ENCODE measurements at places on chromosomes 2 and 18. TPM values are rescaled to one million over a fixed set of nuclear protein-coding genes. Genes with fewer than 3 reads are reported as not detected.

GPBAR1 gene
- not detected for total RNA-seq

NEU4 gene
- total RNA-seq: not detected

CPO gene
- total RNA-seq: not detected

DSC3 gene
- total RNA-seq: not detected

PDE11A gene
- total RNA-seq: 0.86 TPM

BUB1 gene
- total RNA-seq: 16.3 TPM

RGPD4 gene
- not detected for total RNA-seq

DNA sequence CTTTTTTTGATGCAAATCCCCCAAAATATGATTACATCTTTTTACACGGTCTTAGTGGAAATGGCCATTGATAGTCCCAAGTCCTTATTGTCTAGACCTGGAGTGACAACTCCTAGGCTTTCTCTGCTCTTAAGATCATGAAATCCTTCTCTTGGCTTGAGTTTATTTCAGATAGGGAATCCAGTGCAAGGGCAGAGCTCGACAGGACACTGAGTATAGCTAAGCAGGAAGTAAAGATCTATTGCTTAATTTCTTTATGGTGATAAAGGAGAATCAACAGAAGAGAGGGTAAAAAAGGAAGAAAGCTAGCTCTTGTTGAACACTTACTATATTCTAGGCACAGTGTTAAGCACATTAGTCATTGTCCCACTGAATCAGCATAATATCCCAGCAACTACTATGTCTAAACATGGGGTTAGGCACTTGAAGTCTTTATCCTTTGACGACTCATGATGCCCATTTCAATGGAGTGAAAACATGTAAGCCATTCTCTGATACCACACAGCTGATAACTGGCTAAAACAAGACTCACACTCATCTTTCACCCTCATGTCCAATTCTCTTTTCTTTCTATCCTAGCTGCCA is 74.1 kb upstream of the LRATD1 start:
- no peak for DNase-seq
- no peaks in the 10 kb centered on the region for H3K36me3 ChIP-seq
- H3K4me1 ChIP-seq: no peaks in the 10 kb centered on the region
- no peaks in the 10 kb centered on the region for H3K27me3 ChIP-seq

DNA sequence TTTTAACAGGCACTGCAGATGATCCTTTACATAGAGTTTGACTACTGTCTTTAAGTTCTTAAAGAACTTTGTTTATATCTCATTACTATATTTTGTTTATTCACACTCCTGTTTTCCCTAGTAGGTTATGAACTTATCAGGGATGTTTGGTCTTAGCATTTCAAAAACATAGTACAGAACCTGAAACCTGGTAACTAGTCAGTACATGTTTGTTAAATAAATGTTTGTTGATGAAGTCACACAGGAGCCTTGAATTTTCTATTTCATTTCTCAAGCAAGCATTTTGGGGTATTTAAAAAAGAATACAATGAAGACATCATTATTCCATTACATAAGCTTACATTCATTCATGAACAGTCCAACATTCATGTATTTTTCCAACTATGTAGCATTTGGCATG is 280.3 kb upstream of the ZSWIM2 start:
- H3K4me3 ChIP-seq: no peak overlapping the region
- no peak for DNase-seq

- H3K36me3 ChIP-seq: peaks cover 7% of the 10 kb centered on the region
- H3K4me3 ChIP-seq: no peak overlapping the region
- peak overlapping the region; percentile 12 for H3K27ac ChIP-seq
- peak; percentile 75 for DNase-seq
Observed at GRCh38 chr2:200662727-200663126, 76.9 kb downstream of the AOX1 start.

- H3K27ac ChIP-seq: no peak overlapping the region
- H3K4me1 ChIP-seq: no peaks in the 10 kb centered on the region
- DNase-seq: peak; percentile 89
Observed at GRCh38 chr2:667332-667999, 9.7 kb downstream of the TMEM18 start.

- DNase-seq: no peak
- H3K27me3 ChIP-seq: no peaks in the 10 kb centered on the region
- H3K36me3 ChIP-seq: no peaks in the 10 kb centered on the region
- H3K4me3 ChIP-seq: no peak overlapping the region
- H3K4me1 ChIP-seq: no peaks in the 10 kb centered on the region
Observed at GRCh38 chr18:47798366-47798765, 132.1 kb downstream of the SMAD2 start.

DNA sequence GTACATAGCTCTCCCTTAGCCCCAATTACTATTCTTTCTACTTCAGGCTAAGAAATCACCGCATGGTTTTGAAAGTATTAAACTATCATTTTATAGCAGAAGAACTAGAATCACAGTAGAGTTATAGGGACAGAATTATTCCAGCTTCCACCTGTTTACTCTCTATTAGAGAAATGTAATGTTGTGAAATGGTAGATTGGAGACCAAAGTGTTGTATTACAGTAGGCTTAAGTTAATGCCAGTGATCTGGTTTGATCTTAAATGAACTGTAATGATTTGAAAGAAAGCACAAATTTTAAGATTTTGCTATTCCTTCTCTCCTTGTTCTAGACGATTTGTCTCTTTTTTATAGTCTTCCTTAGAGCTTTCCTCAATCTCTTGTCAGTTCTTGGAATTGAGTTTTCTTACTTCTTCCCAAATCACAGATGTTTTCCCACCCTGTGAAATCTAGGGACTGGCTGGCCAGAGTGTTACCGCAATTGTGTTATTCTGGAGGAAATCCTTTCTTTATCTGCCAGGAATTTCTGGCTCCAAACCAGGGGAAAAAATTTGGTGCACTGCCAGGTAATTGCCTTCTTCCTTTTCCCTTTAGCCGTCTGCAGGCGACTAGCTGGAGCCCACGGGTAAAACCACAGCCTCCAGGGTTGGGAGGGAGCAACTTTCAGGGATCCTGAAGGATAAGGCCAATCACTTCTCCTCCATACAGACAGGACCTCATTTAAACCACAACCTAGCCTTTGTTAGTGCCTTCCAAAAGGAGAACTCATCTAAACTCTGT is 51.7 kb downstream of the NOP58 start:
- DNase-seq: peak; percentile 67
- H3K4me1 ChIP-seq: peaks cover 15% of the 10 kb centered on the region
- H3K4me3 ChIP-seq: no peak overlapping the region
- H3K27me3 ChIP-seq: no peaks in the 10 kb centered on the region

DNA sequence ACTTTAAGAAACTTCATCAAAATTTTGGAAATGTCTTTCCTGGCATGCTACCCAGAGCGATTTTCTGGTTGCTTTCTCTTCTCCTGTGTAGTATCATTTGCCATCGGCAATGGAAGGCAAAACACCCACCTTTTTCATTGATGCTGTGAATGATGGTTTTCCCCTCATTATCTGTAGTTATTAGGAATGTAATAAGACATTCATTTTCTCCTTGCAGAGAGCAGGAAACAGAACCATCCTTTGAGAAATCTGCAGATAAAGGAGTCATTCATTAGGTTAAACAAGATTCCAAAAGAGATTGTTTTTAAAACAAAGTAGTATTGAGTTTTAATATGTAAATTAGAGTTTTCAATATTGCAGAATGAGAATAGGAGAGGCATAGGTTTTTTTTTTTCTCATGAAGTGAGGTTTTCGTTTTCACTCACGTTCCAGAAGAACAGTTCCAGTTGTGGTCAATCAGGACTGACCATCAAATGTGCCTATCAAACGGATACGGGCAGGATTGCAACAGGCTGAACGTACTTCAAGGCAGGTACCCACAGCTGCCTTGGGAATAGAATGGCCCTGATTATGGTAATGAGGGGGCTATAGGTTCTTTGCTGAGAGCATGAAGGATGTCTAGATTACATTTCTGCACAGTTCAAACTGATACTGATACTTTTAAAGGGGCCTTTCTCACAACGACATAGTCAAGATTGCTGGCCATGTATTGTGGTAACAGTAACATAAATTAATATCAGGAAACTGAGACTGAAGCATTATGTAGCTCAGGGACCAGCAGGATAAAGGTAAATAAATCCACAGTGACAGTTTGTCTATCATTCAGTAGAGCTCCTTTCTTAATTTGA is 49.8 kb upstream of the PLA2R1 start:
- H3K4me3 ChIP-seq: no peak overlapping the region
- H3K36me3 ChIP-seq: no peaks in the 10 kb centered on the region
- no peaks in the 10 kb centered on the region for H3K27me3 ChIP-seq
- H3K27ac ChIP-seq: no peak overlapping the region
- peaks cover 5% of the 10 kb centered on the region for H3K4me1 ChIP-seq

GRCh38 chr2:216540920-216541319 is 42.3 kb downstream of the RPL37A start:
- no peak for DNase-seq
- H3K36me3 ChIP-seq: no peaks in the 10 kb centered on the region
- no peak overlapping the region for H3K4me3 ChIP-seq
- no peaks in the 10 kb centered on the region for H3K27me3 ChIP-seq

- no peak overlapping the region for H3K27ac ChIP-seq
- H3K4me3 ChIP-seq: no peak overlapping the region
- no peaks in the 10 kb centered on the region for H3K4me1 ChIP-seq
- H3K27me3 ChIP-seq: no peaks in the 10 kb centered on the region
- no peak for DNase-seq
Observed at GRCh38 chr18:31250902-31251301, 67.1 kb upstream of the DSG1 start.

DNA sequence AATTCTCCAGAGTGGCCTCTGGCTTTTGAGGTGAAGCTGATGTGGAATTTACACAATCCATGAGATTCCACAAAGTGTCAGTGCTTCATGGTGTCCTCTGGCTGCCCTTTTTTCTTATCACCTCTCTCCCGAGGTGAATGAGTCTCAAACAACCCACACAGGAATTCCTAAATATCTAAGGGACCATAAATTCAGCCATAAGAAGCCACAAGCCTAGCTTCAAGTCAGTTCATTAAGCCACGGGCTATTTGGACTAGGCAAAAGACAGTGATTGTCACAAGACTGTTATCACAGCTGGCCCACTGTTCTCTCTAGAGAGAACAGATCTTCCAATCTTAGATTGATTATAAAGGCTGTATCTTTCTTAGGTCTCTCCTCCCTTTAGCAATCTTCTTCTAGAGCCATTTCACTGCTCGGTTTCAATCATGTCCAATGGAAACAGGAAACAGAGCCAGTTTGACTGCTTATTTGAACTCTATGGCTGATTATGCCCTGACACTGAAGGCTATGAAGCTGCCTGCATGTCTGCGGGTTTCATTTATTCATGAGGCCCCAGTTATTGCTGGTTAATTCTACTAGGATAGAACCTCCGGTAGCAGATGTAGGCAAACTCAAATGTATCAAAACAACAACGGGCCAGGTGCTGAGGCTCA is 4.1 kb downstream of the NEMP2 start:
- H3K27ac ChIP-seq: peak overlapping the region; percentile 13
- no peak overlapping the region for H3K4me3 ChIP-seq
- H3K27me3 ChIP-seq: no peaks in the 10 kb centered on the region
- H3K36me3 ChIP-seq: no peaks in the 10 kb centered on the region
- H3K4me1 ChIP-seq: peaks cover 14% of the 10 kb centered on the region

DNA sequence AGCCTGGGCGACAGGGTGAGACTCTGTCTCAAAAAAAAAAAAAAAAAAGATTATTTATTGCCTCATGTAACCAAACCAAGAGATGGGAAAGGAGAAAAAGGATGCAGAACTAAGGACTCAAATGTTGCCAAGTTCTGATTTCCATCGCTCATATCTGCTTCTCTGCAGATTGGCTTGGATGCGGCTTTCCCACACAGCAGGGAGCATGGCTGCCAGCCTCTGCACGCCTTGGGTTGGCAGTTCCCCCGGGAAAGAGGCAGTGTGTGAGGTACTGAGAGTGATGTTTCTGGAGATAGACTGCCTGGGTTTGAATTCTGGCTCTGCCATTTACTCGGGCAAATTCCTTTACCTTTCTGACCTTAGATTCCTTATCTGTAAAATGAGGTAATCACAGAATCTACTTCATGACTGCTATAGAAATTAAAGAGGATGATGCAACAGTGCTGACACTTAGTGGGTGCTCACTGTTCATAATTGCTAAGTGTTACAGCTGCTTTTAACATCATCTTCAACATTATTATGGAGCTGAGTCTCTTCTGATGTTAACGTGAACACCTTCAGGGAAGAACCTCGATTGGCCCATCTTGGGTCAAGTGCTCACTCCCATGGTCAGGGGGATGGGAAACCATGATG is 68.8 kb downstream of the ACAA2 start:
- no peak for DNase-seq
- H3K36me3 ChIP-seq: no peaks in the 10 kb centered on the region
- no peaks in the 10 kb centered on the region for H3K27me3 ChIP-seq
- H3K4me1 ChIP-seq: peaks cover 14% of the 10 kb centered on the region
- no peak overlapping the region for H3K27ac ChIP-seq
